Mucosa of descending colon (tissue), 3 donors: ENCODE measurements at places on chromosomes 6 and 20. TPM values are rescaled to one million over a fixed set of nuclear protein-coding genes. Genes with fewer than 3 reads are reported as not detected.
A peak's percentile ranks its signal among the peaks of the same experiment; 100 is the strongest.

The VWA7 gene
- total RNA-seq: 5.9 TPM

GRCh38 chr20:34377072-34377847, 14.2 kb downstream of the ITCH start:
- DNase-seq: no peak

DNA sequence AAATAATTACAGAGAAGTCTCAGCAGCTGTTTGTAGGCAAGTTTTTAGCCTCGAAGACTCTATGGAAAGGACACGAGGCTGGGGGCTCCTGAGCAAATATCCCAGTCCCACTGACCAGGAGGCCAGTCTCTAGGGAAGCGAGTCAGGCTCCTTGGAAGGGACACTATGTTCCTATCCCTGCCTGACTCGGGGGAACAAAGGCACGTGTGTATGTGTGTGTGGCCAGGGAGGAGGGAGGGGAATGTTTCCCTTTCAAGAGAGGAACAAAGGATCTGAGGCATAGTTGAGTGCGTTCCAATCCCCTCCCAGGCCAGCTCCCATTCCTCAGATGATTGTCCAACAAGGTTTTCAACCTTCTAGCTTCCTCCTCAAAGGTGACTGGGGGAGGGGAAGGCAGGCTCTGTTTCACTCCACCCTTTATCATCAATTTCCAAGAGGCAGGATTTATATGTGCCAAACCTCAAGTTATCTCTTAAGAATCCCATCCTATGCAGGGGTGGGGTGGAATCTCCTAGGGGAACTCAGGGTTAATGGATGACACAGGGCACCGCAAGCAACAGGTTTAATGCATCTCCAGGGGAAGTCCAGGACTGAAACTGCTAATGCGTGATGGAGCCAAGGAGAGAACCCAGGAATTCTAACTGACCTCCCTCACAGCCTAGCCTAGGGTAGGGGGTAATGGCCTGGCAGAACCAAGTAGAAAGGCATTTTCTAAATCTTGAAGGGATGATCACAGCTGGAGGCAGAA, 9.9 kb downstream of the BCL2L1 start:
- DNase-seq: peak; percentile 64

DNA sequence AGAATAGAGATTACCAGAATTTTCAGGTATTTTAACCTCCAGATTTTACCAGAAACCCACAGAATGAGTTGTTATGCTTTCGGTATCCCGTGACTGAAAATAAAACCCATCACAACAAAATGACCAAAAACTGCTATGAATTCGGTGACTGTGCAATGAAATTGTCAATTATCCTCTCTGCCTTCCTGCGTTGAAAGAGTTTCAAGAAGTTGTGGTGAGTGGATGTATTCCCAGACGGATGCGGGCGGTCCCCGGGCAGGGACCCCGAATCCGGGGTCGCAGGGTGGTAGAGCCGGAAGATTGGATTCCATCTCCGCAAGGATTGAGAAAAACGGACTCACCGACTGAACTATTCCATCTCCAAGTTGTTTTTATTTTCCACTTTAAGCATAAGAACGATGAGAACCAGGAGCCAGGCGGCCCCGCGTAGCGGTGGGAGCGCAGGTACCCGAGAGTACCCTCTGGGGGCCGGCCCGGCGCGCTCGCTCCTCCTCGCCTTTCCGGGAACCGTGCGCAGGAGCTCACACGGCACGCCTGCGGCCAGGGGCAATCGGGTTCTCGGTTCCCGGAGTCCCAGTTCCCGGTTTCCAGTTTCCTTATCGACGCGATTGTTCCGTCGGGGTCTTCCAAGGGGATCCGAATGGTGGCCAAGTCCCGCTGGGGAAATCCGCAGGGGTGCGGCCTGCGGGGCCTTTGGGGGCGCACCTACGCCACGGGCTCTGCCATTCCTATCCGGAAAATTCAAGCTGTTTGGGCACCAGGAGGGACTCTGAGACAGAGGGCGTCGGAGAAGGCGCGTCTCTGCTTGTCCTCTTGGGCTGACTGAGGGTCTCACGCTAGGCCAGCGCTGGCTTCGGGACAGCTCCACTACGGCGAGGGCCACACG, 104.9 kb upstream of the PRDM1 start:
- peak; percentile 61 for DNase-seq

DNA sequence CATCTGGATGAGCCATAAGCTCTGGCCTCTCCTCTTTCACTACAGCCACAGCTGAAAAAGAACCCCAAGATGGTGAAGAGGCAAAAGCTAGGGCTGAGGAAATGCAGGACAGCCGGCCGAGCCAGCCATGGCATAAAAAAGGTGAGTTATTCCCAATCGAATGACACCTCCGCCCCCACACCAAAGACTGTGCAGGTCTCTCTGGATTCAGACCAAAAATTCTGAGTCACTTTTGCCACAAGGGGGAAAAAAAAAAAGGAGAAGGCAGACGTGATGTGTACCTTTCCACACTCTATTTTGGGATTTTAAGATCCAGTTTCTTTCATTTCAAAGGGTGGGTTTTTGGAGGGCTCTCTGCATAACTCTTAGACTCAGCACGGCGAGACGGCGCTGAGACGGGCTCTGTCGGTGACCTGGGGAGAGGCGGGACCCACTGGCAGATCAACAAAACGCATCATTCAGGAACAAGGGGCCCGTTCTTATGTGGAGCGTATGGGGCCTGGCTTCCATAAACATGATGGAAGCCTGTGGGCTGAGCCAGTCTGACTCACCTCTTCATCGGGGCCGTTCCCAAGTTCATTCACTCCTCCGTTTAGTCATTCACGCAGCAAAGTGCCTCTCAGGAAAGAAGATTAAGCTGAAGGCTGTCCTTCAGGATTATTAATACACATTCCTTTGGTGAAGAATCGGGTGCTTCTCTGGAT, 54.8 kb downstream of the NFATC2 start:
- no peak for DNase-seq

- no peak for DNase-seq
Observed at GRCh38 chr6:150119173-150119572, 23.7 kb upstream of the PPP1R14C start.

- DNase-seq: no peak
Observed at GRCh38 chr20:19347943-19348456, 135.6 kb downstream of the SLC24A3 start.

The BPIFA1 gene
- not detected for total RNA-seq

- no peak for DNase-seq
Observed at GRCh38 chr6:3131695-3132094, 13.2 kb downstream of the BPHL start.
